ENCODE measurements at places on chromosomes 2 and 18.

DNA sequence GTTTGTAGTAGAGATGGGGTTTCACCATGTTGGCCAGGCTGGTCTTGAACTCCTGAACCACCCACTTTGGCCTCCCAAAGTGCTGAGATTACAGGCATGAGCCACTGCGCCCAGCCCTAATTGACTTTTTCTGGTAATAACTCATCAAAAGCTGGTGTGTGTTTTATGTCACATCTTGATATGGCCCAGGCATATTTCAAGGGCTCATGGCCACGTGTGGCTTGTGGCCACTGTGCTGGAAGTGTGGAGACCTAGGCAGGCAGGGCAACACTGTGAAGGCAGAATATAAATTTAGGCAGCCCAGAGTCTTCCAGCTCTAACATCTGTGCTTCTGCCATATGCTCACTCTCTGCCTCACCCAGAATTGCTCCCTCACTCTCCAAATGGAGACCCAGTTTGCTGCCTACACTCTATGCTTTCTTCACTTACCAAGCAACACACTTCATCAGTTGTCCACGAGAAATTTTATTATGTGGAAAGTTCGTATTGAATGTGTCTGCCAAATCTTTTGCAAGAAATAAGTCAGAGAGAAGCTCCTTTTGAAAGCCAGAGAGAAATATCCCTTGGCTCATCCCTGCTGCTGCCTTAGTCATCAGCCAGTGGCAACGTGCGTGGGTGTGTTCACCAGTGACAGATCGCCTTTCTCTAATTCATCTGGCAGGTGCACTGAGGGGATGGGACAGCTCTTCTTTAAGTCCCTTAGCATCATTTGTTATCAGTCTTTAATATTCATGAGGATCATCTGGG is 129.4 kb upstream of the CXCR4 start:
- DNase-seq, result no peak

GRCh38 chr2:135954020-135954601 is 31.3 kb downstream of the DARS1 start:
- no peak for DNase-seq

- no peak for DNase-seq
Measured at GRCh38 chr18:45626330-45627203, 11.3 kb downstream of the SLC14A2 start.

DNA sequence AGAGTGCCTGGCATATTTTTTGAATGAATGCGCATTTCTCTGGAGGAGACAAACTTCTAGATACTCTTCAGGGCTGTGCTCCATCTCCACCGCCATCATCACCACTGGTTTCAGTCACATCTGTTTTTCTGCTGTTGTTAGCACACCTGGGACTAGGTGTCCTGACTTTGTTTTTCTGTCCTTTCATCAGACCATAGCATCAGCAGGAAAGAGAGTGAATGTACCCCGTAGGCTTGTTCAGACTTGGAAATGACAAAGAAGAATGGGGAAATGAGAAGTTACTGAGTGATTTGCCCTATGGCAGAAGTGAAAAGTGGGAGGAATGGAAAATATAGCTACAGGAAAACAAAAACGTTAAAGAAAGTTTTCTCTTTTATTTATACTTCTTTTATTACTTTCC is 965.2 kb upstream of the FANCL start:
- DNase-seq, result no peak

- DNase-seq, result no peak
Measured at GRCh38 chr2:191020742-191021381, 6.9 kb upstream of the STAT1 start.

GRCh38 chr2:140643761-140644187 is 1487.0 kb downstream of the LRP1B start:
- no peak for DNase-seq

DNA sequence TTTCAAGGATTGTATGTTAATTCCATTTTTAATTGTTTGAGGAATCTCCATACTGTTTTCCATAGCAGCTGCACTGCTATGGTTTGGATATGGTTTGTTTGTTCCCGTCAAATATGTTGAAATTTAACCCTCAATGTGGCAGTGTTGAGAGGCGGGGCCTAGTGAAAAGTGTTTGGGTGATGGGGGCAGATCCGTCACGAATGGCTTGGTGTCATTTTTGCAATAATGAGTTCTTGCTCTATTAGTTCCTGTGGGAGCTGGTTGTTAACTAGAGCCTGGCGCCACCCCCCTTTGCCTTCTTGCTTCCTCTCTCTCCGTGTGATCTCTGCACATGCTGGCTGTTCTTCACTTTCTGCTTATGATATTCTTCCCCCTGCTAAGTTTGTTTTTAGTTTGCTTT is 71.4 kb upstream of the LDLRAD4 start:
- DNase-seq, result no peak

DNA sequence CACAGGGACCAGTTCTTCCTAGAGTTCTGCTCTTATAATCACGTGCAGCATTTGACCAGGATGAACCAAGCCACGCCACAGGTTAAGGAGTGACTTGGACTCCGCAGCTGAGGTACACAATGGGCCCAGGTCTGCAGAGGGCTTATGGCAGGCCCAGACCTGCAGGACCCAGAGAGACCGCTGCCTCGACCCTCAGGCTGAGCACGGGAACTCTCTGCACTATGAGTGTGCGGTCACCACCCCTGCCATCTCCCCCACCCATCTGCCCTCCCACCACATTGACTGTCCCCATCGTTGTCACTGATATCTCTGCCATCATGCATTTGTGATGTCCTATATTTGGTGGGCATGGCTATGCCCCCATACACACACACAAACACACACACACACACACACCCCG is 45.7 kb upstream of the HPCAL1 start:
- no peak for DNase-seq

DNA sequence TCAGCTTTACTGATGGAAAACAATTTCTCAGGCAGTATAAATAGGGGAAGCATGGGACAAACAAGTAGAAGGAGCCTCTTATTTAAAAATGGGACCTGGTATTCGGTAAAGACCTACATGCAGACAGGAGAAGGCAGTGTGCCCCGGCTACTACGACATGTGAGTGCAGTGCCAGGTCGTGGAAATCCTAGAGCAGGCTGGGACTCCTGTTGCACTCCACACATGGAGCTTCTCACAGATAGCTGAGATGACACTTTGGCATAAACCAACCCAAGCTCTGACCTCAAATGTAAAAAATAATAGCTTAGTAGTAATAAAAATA is 885 bp upstream of the DSEL start:
- DNase-seq, result no peak

GRCh38 chr2:107931412-107931811 is 54.9 kb upstream of the SLC5A7 start:
- no peak for DNase-seq

GRCh38 chr2:28128281-28128950 is 237.9 kb downstream of the BABAM2 start:
- no peak for DNase-seq

- DNase-seq, result no peak
Measured at GRCh38 chr2:79960035-79960434, 344.5 kb downstream of the LRRTM1 start.

DNA sequence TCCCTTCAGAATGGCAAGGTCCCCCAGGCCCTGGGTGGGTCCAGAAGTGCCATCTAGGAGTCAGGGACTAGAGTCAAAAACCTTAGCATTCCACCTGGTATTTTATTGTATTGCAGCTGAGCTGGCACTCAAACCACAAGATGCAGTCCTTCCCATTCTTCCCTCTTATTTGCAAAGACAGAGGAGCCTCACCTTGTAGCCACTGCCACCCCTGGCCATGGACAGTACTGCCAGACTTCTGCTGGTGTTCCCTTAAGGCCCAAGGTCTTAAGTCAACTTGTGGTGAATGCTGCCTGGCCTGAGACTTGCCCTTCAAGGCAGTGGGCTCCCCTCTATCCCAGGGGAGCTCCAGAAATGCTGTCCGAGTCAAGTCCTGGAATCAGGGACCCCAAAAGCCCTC is 6.9 kb downstream of the UGT1A10 start:
- no peak for DNase-seq

DNA sequence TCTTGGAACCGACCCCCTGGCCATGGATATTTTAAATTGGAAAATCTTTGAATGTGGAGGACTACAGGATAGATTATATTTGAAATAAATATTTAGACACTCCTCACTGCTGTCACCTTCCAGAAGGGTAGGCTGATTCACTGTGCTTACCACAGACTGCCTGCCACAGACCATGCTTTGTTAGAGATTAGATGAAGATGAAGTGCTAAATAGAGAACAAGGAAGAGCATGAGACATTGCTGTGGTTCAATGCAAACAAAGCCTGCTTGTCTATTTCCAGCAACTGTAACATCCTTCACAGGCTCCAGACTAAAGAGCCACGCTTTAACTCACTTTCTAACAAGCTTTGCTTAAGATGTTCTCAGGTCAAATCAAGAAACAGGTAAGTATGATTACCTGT is 81.0 kb upstream of the TMEM17 start:
- no peak for DNase-seq

GRCh38 chr2:236341721-236342120 is 77.5 kb upstream of the ASB18 start:
- DNase-seq, result no peak

DNA sequence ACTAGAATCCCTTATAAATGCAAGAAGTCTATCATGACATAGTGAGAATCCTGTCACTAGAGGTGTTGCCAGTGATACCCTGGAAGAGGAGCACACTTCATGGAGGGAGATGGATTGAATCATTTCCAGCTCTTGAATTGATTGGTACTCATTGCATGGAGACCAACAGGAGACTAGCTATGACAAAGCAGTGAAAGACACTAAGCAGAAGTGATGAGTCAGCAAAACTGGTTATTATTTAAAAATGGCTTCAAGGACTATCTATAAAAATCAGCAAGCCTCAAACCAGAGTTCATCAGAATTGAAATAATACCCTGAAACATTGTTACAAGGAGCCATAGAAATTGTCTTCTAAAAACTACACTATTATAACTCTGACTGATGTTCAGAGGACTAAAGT is 200.3 kb downstream of the PDE11A start:
- DNase-seq, result no peak

DNA sequence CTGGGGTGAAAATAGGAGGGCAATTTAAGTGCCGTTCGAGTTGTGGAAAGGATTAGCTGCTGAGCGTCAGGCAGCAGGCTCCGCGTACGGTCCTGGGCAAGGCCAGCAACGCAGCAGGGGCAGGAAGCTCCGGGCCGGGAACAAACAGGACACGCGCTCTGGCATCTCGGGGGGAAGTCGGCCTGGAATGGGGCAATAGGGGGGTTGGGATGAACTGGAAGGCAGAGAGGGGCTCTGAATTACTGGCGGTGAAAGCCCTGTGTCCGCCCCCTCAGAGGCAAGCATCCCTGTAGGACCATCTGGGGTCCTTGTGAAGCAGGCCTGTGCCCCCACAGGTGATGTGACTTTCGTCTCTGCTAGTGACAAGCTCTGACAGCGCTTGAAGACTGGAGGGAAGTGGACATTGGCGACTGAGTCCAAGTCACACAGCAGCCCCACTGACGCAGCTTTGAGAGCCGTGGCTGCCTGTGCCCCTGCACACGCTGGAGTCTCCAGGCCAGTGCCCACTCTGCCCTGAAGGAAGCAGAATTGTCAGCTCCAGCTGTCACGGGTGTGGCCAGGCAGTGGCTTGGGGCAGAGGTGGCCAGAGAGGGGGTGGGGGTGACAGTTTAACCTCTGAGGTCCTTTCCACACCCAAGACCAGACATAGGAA is 22.3 kb downstream of the GPR35 start:
- DNase-seq, result no peak

- no peak for DNase-seq
Measured at GRCh38 chr2:16100006-16100405, 159.7 kb downstream of the MYCN start.

GRCh38 chr18:3121259-3121658 is 98.5 kb downstream of the MYOM1 start:
- DNase-seq, result no peak

DNA sequence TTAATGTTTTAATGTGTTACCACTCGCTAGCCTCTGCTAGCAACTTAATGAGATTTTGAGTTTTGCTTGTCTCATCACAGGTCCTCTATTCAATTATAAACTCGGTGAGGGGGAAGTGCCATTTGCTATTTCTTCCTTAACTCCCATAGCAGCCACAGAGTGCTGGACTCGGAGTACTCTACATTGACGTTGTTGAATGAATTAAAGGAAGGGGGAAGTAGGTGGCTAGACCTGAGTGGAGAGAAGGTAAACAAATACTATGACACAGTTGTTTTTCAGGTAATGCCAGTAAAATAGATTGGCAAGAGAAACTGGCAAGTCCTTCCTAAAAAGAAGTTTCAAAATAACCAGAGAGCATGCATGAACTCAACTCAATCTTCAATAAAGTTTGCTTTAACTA is 339.3 kb downstream of the HRH4 start:
- no peak for DNase-seq

DNA sequence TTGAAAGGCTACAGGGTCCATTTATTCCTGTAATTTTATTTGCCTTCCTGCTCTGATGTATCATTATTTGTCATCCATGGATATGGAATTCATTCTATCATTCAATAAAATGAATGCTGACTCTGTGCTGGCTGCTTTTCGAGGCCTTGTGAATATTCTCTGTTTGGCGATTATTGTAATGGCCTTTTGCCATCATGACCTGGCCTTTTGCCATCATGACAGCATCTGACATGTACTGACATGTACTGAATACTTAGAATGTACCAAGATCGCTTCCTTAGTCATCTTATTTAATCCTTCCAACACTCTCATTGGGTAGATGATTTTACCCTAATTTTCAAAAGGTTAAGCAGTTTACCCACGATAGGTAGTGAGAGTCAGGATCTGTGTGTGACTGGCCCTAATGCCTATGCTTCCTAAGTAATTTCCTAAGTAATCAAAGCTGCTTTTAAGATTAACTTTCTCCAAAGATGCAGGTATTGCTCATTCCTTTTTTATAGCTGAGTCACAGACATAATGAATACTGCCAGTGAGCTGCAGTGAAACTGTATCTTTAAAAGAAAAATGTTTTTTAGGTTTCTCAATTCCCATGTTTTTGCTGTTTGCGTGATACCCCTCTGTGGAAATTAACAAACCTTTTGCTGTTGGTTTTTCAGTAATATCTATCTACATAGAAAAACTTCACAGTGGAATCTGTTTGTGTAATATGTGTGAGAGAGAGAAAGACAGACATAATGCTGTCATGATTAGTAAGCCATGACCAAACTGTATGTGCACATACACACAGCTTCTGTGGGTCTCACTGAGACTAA is 127.8 kb downstream of the CERS6 start:
- no peak for DNase-seq

- no peak for DNase-seq
Measured at GRCh38 chr2:170716851-170717598, 1.9 kb downstream of the SP5 start.

GRCh38 chr2:29586919-29587318 is 334.5 kb downstream of the ALK start:
- DNase-seq, result no peak

Measured in cortex of kidney (tissue), 1 donor.